ENCODE measurements at places on chromosomes 1 and 21.

DNA sequence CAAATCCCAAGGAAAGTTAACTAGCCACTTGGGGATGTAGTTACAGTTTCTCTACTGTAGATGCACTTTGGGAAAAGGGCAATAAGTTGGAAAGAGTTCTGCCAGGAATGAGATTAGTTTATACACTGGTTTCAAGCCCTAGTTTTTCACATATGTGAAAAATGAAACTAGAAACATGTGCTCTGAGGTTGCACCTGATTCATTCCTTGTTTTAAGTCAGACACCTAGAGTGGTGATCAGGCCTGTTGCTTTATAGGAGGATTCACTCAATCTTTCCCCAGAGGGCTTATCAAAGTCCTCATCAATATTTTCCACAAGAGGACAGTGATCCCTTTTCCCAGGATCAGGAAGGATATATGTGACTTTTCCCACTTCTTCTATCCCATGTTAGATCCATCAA, 515.9 kb upstream of the PKN2 start:
- no peak for DNase-seq

DNA sequence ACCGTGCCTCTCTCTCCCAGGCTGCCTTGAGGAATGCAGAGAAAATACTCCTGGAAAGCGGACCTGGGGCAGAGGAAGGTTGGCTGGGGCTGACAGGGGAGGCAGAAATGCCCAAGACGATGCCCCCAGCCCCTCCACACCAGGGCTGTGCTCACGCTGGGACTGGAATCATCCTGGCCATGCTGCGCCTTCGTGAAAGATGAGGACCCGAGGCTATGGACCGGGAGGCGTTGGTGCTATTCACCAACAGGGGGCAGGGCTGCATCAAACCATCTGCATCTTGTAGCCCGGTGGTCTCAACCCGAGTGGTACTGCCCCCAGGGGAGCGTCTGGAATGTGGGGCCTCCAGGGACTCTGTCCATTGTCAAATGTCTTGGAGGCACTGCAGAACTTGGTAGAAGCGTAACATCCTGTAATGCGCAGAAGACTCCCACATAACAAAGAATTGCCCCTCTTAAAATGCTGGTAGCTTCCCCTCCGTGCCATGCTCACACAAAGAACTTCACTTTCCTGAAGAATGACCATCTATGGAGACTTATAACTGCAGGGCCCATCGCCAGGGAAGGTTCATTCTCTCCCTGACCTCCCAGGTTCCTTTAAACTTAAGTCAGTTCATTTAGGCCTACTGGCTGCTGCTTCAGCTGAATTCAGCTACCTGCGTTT, 251.2 kb downstream of the RRAGC start:
- DNase-seq, result peak; percentile 39

DNA sequence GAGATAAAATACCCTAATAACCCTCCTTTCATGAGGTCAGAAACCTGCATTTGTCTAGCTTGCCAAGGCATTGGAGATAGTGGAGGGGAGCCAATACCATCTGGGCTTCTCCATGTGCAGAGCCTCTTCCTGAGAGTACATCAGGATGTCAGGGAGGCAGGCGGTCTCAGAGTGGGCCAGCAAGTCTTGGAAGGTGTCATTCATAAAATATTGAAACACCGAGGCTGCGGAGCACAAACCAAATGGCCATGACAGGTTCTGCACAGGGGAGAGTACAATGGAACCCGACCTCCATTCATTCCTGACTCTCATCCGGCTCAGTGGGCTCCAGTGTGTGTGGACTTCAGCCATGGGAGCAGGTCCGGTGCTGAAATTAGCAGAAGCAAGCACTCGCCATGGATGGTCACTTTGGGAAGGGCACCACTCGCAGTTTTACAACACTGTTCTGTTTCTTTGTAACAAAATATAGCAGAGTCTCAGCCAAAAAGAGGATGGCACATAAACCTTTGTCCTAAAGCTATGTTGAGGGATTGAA, 446.6 kb downstream of the SIPA1L2 start:
- DNase-seq, result no peak

DNA sequence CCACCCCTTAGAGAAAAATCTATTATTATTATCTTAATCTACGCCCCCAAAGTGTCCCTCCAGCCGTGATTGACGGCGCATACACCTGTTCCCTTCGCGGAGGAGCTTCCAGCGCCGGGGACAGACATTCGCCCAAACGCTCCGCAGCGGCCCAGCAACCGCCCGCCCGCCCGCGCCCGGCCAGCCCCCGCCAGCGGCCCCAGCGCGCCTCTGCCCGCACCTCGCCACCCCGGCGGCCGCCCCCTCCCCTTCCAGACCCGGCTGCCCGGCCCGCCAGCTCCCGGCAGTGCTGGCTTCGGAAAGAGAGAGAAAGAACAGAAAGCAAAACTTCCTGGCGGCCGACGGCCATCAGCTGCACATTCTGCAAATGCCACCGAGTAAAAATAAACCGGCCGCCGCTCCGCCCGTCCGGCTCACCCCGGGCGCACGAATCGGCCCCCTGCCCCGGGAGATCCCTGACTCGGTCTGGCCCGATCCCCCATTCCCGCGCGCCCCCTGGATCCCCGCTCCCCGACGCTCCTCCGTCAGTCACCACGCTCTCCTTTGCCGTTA, 1.6 kb downstream of the CASZ1 start:
- DNase-seq, result no peak

GRCh38 chr1:168082008-168082876, 54.5 kb downstream of the GPR161 start:
- peak; percentile 58 for DNase-seq

GRCh38 chr1:39115271-39116110, 89.0 kb upstream of the MACF1 start:
- no peak for DNase-seq

DNA sequence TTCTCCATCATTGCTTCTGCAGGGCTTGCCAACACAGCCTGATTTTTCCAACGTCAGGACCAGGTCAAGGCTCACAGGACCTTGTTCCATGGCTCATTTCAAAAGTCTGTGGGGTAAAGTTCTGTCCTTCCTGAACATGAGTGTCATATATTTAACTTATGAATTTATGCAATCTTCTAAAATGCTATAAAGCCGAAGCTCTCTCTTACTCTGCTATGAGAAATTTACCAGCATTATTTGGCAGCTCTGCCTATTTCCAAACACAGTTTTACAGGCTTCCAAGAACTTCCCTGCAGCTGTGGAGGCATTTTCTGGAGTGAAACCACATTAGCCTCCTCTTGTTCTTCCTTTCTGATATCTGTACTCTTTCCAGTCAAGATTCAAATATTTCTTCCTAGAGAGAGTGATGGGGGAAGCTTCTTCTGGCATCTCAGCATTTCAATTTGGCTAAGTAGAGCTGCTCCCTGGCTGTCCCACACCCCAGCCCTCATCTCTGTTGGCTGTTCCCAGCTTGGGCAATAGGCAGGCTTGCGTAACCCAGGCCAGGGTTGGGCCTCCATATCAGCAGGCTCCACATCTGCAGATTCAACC, 15.6 kb upstream of the HMGCS2 start:
- no peak for DNase-seq

GRCh38 chr1:159211331-159212136, 6.9 kb downstream of the ACKR1 start:
- peak; percentile 13 for DNase-seq

DNA sequence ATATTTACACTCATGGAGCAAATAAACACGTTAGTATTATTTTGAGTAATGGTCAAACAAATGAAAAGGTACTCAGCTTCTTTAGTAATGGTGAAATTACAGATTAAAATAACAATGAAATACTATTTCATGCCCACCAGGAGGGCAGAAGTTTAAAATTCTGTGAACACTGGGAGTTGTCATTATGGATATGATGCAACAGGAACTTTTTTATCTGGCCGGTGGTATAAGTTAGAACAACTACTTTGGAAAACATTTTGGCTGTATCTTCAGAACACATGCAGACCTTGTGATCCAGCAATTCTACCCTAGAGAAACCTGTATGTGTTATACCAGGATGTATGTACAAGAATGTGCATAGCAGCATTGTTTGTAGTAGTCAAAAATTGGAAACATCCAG, 23.2 kb upstream of the PPP1R8 start:
- no peak for DNase-seq

GRCh38 chr1:109950509-109950908, 34.1 kb upstream of the AHCYL1 start:
- no peak for DNase-seq

All from NCI-H1436 (cell line).